ENCODE measurements at places on chromosomes 5 and 9. TPM values are rescaled to one million over a fixed set of nuclear protein-coding genes. Genes with fewer than 3 reads are reported as not detected.

IFNA21 gene
- not detected for polyA plus RNA-seq

DNA sequence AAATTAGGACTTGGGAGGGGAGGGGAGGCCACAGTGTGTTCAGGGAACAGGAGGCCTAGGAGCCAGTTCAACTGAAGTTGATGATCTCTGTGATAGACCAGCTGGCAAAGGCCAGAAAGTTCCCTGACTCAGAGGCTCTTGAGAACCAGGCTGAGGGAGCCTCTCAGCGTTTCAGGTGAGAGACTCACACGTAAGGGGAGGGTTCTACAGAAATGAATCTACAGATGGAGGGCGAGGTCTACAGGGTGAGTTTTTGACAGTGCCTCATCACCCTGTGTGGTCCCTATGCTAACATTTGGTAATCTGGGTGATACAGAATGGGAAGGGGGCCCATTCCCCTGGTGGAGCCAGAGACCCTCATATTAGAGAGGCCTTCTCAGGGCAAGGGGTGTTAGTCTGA is 32.0 kb downstream of the ENHO start:
- no peak for DNase-seq

- no peak for DNase-seq
Observed at GRCh38 chr9:84141741-84142370, 161.3 kb downstream of the RMI1 start.

GABRA6 gene
- not detected for polyA plus RNA-seq

Measured in left kidney (tissue), 8 donors.